ENCODE measurements at places on chromosomes 2 and 18. TPM values are rescaled to one million over a fixed set of nuclear protein-coding genes. Genes with fewer than 3 reads are reported as not detected.

Gene EPAS1
- total RNA-seq, result 3.7 TPM

Gene CFC1
- not detected for total RNA-seq

Gene MC4R
- not detected for total RNA-seq

Gene CAPN14
- total RNA-seq, result 1.6 TPM

Gene SLC30A3
- total RNA-seq, result not detected

Gene SP140
- not detected for total RNA-seq
